ENCODE measurements at places on chromosomes 7 and 10.

DNA sequence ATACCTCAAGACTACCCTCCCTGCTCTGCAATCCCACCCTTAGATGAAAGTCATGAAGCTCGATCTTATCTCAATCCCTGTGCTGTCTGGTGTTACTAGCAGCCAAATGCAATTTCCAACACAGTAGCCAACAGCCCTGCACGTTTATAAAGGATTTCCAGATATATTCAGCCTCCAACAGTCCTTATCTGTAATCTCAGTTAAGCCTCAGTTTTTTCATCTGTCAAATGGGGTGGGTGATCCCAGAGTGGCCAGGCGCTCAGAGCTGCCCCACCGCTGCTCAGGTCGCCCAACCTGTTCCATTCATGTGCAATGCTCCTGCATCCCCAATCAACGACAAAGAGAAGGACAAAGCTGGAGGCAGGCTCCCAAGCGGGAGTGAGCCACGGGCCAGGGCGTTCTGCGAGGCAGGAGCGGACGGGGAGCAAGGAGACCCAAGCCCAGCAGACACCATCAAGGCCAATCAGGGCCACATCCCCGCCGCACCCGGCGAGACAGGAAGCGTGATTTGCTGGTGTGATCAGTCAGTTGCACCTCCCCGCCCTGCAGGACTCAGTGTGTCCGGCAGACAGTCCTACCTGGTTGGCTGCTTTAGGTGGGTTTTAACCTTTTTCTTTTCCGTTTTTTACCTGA lies 19.7 kb downstream of the PDGFA start:
- DNase-seq, result no peak

GRCh38 chr10:21728618-21729017 lies 194.6 kb downstream of the MLLT10 start:
- no peak for DNase-seq

- DNase-seq, result no peak
Measured at GRCh38 chr10:35359056-35359455, 22.7 kb downstream of the CCNY start.

- DNase-seq, result no peak
Measured at GRCh38 chr10:78759456-78760120, 309.2 kb upstream of the ZMIZ1 start.

- no peak for DNase-seq
Measured at GRCh38 chr10:26540601-26541000, 102.5 kb downstream of the APBB1IP start.

GRCh38 chr10:104589431-104589830 lies 51.7 kb upstream of the SORCS3 start:
- DNase-seq, result no peak

DNA sequence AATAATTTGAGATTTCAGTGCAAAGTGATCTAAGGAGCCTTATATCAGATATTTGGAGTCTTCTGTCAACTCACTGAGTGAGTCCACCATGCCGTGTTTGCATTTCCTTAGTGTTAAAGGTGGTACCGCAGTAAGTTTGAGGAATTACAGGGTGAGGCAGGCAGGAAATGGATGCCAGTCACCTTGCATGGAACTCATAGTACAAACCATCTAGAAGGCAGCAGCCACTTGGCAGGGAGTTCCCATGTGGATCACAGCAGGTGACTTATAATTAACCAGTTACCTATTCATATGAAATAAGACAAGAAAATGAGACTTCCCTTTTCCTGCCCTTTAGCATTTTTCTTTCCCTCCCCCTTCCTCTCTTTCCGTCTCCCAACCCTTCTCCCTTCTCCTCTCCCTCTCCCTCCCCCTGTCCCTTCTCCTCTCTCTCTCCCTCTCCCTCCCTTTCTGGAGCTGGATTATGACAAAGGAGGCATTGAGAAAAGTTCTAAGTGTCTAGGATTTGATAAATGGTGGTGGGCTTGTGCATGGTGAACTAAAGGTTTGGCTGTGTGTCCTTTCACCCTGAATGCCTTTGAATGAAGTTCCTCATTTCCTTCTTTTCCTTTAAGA lies 94.1 kb downstream of the LRRC4 start:
- DNase-seq, result no peak

GRCh38 chr7:22373388-22373787 lies 16.4 kb upstream of the RAPGEF5 start:
- no peak for DNase-seq

- no peak for DNase-seq
Measured at GRCh38 chr10:50511492-50512213, 112.1 kb downstream of the SGMS1 start.

DNA sequence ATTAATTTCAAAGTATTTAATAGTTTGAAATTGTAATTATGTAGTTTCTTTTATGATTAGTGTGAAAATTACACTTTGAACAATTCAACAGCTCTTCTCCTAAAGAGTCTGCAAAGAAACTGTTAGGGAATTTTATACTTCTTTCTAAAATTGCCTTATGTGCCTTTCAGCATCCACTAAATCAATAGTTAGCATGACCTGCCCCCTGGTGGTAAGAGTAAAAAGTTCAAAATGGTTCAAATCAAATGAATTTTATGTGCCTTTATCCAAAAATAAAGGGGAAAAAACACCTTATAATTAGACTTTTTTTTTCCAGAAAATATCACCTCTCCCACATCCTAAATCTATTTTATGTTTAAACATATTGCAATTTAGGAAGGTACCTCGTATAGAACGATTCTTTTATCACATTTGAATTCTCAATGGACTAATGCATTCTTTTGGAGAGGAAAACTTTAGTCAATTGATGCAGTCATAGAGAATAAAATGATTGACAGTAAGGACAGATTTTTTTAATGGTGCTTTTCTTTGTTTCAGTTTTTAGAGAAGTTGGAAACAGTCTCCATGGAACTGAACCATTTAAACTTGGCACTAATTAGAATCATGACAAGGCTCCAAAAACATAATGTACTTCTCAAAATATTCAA lies 163.7 kb downstream of the SEMA3D start:
- DNase-seq, result no peak

DNA sequence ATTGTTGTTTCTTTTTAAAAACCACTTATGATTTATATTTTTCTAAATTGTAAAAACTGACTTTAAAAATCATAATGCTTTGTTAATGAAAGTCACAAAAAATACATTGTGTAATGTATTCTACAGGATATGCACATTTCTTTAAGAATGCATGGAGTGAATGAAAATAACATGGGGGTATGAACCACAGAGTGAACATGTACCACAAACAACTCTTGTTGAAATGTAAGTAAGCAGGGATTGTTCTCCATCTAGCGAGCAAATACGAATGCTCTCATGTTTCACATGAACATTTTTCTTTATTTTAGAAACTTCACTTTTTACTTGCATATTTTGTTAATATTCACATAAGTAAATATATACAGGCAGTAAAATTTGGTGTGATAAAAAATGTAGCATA lies 35.6 kb upstream of the LAMB4 start:
- DNase-seq, result no peak

DNA sequence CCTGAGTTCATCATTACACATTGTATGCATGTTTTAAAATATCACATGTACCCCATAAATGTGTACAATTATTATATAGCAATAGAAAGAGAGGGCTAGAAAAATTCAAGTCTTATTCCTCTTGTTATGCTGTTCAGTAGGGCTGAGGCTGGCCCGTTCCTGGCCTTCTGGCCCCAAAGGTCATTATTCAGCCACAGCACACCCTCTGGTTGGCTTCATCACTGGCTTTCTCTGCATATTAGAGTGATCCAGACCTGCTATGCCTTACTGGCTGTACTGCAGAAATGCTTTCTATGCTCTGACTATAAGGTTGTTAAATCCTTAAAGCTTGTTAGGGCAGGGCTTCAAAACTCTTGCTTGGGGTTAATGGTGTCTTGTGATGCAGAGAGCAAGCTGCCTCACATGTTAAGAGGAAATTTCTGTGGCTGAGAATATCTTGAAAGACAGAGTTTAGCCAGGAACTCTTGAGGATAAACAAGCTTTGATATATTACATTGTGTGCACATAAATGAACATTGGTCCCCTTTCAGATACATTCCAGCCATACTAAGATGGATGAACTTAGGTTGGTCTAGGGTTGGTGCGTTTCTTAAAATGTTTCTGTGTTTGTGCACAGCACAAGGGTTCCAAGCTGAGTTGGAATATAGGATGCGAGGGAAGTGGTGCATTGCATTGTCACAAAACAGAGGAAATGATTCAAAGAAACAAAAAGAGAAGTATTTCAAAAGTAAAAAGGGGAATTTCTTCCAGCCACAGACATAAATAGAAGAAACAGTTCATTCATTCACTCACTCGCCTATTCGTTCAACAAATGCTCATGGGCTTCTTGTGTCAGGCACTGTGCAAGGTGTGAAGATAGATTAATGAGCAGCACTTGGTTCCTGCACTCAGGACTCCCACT lies 61.6 kb upstream of the WDR11 start:
- DNase-seq, result no peak

GRCh38 chr7:91852263-91852741 lies 28.2 kb downstream of the MTERF1 start:
- DNase-seq, result no peak

- DNase-seq, result no peak
Measured at GRCh38 chr7:131606346-131607290, 50.2 kb upstream of the PODXL start.

DNA sequence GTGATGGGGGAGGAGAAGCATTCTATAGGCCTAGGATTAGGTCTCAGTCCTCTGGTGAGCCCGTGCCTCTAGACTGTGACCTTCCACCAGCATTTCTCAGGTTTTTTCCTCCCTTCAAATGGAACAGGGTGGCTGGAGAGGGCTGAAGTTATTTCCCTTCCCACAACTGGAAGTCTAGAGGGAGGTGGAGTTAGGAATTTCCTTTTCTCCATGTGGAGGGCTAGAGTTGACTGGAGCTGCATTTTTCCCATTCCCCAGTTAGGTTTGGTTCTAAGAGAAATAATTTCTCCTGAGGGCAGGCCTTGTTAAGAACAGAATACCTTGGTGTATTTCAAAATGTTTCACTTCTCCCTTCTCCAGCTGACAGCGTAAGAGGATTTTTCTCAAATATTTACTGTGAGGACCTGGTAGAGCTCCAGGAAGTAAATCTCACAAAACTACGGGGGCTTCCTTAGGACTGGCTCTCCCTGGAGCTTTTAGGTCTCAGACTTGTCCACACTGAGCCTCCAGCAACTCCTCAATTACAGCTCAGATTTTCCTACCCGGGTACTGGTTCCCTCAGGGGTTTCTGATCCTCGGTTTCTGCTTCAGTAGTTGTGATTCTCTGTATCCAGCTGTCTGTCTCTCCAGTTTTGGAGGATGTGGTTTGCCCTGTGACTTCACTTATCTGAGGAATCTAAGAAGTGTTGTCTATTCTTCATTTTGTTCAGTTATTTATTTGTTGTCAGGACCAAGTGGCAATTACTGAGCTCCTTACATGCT lies 6.0 kb upstream of the REEP3 start:
- no peak for DNase-seq

GRCh38 chr7:47878662-47879061 lies 69.6 kb downstream of the PKD1L1 start:
- no peak for DNase-seq

GRCh38 chr7:74042746-74043522 lies 15.0 kb downstream of the ELN start:
- no peak for DNase-seq

DNA sequence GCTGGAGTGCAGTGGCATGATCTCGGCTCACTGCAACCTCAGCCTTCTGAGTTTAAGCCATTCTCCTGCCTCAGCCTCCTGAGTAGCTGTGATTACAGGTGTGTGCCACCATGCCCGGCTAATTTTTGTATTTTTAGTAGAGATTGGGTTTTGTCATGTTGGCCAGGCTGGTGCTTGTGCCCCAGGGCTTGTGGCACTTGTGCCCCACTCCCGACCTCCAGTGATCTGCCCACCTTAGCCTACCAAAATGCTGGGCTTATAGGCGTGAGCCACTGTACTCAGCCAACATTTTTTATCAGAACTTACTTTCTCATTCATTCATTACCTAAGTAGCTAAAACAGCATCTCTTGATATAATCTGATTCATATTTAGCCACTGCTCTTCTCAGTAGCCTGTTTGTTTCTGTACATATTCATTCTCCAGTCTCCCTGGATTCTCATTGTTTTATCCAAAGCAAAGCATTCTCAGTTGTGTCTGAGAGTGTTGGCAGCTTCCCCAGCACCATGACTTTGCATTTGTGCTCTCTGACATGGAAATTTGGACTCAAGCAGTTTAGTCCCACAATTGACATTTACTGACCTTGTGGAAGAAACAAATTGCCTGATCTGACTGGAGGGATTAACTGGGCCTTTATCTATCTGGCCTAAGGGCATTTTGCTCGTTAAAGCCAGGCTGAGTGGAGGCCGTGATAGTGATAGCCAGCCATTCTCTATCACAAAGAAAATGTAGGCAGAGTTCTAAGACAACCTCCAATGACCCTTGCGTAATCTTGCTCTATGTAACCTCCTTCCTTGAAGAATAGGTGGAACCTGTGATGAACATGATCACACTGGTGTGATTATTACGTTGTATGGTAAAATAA lies 44.9 kb downstream of the AKR1B15 start:
- no peak for DNase-seq

GRCh38 chr10:113891476-113891875 lies 37.0 kb downstream of the NHLRC2 start:
- DNase-seq, result no peak

DNA sequence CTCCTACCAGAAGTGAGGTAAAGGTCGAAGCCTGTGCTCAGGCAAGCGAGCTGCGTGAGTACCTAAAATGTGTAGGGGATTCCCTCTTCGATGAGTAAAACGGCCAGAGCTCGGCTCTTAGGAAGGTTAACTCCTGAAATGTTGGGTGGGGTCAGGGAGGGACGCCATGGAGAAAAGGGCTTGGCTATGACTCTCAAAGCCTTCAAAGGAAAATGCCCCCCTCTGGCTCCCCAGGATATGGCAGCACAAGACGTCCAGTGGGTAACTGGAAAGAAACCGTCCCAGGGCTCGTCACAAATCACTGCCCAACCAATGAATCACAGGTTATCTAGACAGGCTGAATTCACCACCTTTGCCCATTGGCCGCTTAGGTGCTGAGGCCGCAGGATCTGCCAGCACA lies 58.0 kb downstream of the CALML3 start:
- no peak for DNase-seq

GRCh38 chr7:99128076-99128950 lies 15.6 kb downstream of the SMURF1 start:
- no peak for DNase-seq

DNA sequence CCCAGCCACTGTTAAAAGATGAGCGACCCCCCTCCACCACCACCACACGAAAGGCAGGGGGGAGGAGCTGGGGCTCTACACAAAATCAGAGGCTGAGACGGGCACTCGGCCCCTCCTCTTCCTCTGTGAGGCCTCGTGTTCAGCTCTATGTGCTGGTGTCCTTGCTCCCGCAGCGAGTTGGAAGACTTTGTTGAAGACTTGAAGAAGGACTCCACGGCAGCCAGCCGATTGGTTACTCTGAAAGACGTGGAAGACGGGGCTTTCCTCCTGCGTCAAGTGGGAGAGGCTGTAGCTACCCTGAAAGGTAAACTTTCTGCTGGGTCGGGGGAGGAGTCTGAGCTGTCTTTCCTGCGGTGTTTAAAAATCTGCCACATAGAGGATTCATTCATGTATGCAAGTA lies 203.7 kb downstream of the ARHGAP21 start:
- no peak for DNase-seq
